ENCODE measurements at places on chromosomes 2 and 18.

DNA sequence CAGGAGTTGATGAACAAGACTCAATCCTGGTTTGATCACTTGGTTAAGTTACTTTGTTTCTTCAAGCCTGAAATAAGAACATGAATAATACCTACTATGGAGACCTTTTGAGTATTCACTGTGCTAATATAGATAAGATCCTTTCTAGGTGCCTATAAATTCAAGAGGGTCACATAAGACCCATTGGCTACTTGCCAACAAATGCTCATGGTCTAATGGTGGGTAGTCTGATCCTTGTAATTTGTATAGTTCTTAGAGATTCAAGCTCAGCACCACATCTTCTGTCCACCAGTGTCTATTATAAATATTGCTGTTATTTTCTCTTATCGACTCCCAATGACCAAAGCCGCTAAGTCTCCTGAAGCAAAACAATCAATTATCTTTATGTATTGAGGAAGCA is 27.4 kb upstream of the ACSL3 start:
- no peak for DNase-seq

- DNase-seq, result no peak
Measured at GRCh38 chr2:217669831-217670230, 333.0 kb downstream of the TNS1 start.

DNA sequence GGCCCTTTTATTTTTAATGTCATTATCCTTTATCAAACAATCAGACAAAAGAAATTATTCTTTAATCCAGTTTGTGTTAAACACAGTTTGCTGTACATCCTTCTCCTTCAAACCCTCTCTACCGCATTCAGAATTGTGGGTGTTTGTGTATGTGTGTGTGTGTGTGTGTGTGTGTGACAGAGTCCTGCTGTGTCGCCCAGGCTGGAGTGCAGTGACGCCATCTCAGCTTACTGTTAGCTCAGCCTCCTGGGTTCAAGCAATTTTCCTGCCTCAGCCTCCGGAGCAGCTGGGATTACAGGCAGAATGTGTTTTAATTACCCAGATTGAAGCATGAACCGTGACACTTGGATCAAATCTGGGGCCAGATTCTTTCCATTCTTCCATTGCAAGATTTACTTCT is 723.7 kb downstream of the DCDC2C start:
- peak; percentile 2 for DNase-seq

DNA sequence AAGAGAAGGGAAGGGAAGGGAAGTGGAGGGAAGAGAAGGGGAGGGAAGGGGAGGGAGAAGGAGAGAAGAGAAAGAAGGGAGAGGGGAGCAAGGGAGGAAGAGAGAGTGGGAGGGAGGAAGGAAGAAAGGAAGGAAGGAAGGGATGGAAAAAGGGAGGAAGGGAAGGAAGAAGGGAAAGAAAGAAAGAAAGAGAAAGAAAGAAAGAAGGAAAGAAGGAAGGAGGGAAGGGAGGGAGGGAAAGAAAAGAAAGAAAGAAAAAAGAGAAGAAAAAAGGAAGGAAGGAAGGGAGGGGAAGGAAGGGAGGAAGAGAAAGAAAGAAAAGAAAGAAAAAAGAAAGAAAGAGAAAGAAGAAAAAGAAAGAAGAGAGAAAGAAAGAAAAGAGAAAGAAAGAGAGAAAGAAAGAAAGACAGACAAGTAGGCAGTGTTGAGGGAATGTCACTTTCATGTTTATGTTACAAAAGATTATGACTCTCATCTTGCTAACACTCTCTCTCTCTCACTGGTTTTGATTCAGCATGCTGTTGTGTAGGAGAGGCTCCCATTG is 58.0 kb upstream of the ZNF804A start:
- DNase-seq, result no peak

DNA sequence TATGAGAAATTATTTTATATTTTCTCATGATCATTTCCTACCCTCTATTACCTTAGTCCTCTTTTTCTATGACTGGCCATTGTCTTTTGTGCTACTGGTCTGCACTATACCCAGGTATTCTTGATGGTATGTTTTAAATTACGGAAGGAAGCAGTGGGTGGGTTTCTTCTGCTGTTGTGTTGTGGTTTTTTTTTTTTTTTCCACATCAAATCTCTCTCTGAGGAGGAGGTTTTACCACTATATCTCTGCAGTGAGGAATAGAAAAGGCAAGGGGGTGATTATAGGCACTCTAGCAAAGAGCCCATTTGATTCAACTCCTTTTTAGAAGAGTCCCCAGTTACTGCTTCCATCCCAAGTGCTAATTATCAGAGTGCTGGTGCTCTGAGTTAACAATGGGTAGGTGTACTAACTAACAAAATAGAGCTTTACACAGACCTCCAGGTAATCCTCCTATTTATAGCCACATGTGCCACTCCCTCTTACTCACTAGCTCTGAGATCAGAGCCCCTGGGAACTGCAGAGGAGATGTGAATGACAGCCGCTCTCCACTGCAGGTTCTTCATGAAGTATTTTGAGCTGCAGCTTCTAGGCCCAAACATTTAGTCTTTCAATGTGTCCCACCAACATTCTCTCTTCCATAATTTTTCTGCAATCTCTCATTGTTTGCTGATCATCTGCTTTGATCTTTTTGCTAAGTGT is 301.6 kb upstream of the GULP1 start:
- no peak for DNase-seq

DNA sequence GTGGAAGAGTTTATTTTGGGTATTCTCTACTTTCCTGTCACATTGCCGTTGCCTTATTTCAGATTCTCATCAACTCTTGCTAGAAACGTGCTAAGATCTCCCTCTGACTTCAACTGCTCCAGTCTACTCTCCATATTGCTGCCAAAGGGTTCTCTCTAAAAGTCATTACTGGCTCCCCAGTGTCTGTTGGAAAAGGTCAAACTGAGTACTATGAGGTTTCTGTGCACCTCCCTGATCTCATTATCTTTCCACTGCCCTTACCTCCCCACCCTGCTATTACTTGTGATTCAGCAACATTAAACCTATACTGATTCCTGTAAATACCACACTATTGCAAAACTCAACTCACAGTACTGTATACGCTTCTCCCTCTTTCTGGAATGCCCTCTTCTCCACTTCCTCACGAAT is 1.9 kb upstream of the KRCC1 start:
- DNase-seq, result no peak

- DNase-seq, result peak; percentile 87
Measured at GRCh38 chr2:147679191-147679954, 165.5 kb upstream of the ACVR2A start.

GRCh38 chr2:40360652-40361051 is 91.2 kb downstream of the SLC8A1 start:
- DNase-seq, result no peak

- DNase-seq, result no peak
Measured at GRCh38 chr18:25827228-25827627, 263.2 kb downstream of the SS18 start.

GRCh38 chr2:69393963-69394362 is 6.9 kb upstream of the GFPT1 start:
- no peak for DNase-seq

GRCh38 chr2:43121580-43122314 is 104.7 kb downstream of the ZFP36L2 start:
- DNase-seq, result no peak

- DNase-seq, result no peak
Measured at GRCh38 chr18:2559249-2559648, 12.1 kb downstream of the METTL4 start.

- DNase-seq, result no peak
Measured at GRCh38 chr2:223457301-223457700, 144.9 kb downstream of the SCG2 start.

GRCh38 chr18:42047721-42048120 is 92.7 kb downstream of the PIK3C3 start:
- DNase-seq, result no peak

DNA sequence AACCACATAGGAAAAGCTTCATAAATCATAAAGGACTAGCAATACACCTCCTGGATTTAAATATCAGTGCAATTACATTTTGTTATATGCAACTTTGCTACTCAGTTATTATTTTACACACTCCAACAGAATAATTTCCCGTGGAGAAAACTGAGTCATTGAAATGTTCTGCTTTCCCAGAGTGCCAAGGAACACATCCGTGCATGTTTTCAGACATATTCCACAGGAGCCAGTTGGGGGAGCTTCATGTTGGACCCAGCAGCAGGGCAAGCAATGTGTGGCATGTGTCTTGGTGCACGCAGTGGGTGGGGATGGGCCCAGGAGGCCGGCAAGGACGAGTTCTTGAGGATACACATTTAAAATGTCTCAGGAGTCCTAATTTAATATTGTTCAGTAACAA is 14.4 kb upstream of the SMIM21 start:
- DNase-seq, result no peak

DNA sequence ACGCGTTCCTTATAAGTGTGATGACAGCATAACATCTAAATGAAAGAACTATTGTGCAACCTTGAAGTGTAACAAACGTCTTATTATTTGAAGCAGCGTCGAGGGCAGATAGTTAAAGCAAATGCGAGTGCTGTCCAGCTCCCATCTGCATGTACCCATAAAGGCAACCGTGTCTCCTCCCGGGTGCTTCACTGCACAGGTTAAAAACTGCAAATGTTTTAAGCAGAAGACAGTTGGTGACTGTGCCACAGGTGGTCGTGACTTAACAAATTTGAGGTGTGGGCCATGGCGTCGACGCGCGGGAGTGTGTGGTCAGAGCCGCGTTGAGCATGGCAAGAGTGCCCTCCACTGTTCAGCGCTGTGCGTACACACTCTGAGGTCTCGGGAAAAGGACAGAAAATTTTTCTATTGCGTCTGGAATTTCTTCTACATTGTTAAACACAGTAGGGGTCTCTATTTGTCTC is 6.4 kb downstream of the SALL3 start:
- DNase-seq, result peak; percentile 84

- no peak for DNase-seq
Measured at GRCh38 chr2:197207598-197207997, 103.0 kb downstream of the ANKRD44 start.

DNA sequence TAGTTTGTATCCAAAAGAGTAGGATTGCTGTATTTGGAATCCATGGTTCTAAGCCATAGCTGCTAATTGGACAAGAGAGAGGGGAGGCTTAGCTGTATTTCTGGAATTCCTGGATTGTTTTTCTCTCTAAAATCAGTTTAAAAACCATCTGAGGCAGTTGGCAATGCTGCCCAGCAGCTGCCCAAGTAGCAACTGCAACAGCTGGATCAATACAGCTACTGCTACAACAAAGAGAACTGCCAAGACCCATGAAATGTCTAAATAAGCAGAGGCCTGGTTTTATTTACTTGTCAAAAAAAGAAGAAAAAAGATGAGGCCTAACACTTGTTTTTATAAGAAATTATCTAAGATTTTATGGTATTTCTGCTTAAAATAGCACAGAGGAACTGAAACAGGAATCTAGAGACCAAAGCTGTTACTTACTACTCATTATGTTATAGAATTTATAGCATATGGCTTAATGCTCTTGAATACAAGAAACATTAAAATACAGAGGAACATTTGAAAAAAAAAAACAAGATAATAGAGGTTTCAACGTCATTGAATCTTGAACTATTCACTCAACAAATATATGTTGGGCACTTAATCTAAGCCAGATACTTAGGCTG is 39.1 kb downstream of the TMEFF2 start:
- peak; percentile 18 for DNase-seq

DNA sequence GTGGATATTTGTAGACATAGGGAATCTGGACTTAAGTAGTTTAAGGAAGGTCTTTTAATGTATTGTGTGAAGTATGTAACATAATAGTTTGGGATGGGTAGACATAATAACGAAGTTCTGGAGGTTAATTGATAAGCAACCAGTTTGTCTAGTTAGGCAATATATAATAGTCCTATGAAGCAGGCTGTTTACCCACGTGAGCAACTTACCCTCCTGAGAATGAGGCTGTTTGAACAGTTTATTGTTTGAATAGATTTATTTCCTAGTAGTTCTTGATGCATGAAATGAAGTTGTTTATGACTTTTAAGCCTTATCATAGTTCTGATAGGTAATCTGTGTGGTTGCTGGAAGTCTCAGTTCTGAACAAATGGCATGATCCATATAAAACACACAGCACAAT is 361.5 kb downstream of the GALNT13 start:
- DNase-seq, result no peak

GRCh38 chr2:59391896-59392295 is 1150.8 kb upstream of the FANCL start:
- DNase-seq, result no peak

DNA sequence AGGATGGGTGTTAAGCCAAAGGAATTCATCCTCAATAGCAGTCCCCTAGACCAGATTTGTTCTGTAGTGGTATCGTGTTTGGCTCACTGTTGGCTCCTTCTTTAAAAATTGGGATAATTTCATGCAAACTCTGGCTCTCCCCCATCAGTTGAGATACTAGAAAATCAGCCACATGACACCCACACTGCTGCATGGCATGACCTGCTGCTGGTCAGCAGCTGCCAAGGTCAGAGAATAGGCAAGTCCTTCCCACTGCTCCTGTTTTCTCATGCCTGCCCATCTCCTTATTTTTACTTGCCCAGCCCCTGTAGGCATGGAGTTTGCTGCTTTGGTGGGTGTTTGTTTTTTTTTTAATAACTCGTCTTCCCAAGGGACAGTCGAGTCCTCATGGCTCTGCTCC is 1.0 kb upstream of the SNRNP200 start:
- no peak for DNase-seq

GRCh38 chr2:37154785-37155184 is 2.0 kb downstream of the EIF2AK2 start:
- DNase-seq, result no peak

DNA sequence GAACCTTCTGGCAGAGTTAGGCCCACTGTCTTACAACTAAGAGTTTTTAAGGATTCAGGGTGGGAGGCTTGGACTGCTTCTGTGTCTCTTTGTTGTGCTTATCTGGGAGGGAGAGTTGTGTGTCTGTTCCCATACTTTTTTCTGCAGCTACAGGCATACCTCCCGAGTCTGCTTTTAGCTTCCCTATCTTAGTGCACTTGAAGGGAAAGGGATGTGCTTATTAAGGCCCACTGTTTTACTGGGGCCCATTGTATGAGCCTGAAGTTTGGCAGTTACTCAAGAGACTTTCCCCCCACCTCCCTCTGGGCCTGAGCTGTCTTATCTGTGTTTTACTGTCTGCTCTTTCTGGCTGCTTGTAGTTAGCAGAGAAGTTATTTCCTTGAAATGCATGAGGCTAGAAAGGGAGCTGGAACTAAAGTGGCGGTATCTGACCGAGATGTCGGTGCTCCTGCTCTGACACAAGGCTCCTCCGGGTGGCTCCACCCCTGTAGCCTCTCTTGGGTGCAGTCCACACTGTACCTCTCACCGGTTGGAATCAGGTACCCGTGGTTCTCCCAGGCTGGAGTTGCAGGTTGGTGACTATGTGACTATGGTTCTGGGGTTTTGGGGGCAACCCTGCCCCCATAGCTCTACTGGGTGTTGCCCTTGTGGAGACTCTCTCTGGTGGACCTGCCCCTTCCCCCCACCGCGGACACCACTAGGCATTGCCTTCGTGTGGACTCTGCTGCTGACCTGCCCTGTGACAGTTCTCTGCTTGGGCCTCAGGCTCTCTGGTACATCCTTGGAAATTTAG is 12.9 kb downstream of the UBR3 start:
- no peak for DNase-seq
